ENCODE measurements at places on chromosomes 2 and 18. TPM values are rescaled to one million over a fixed set of nuclear protein-coding genes. Genes with fewer than 3 reads are reported as not detected.

GRCh38 chr2:75464348-75464946 lies 96.3 kb downstream of the EVA1A start:
- no peak for DNase-seq

DNA sequence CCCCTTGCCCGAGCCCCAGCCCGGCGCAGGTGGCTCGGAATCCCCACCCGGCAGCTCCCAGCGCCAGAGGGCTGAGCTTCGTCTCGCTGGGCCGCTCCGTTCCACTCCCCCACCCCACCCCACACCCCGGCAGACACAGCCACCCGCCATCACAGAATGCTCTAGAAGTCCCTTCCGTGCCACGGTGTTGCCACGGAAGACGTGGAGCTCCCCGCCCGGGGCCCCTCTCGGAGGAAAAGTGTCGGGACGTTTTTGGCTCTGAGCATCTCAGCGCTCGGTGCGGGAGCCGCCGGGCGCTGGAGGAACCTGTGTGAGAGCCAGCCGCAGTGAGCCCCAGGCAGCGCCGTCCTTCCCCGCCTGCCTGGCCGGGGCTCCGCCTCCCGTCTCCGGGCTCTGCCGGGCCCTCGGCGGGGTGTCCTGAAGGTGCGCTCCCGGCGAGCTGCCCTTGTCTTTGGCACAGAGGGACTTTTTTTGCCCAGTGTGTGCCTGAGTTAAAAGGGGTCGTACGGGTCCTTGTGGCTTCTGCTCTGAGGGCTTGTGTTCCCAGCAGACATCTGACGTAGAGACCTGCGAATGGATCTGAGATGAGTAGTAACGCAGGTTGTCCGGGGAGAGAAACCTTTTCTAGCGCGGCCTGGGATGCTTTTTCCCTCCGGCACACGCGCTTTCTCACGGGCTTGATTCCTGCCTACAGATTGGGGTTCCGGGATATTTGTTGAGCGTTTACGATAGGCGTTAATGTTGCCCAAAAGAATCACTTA lies 1.8 kb downstream of the ZCCHC2 start:
- peak; percentile 61 for DNase-seq

DNA sequence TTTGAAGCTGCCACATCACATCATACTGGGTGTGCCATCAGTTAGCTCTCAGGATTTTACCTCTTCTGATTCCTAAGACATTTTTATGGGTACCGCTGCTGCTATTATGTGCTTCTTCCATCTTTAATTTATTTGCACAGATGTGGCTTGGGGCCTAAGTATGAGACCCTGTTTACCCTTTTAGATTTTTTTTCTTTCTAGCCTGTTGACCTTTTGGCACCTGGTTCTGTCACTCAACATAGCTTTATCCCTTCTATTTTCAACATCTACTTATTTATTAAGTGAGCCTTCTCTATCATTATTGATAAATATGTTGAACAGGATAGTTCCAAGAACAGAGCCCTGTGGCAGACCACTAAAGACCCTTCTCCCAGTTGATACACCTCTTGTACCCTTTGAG lies 57.0 kb downstream of the TET3 start:
- no peak for DNase-seq

IL36A gene
- total RNA-seq: not detected

DNA sequence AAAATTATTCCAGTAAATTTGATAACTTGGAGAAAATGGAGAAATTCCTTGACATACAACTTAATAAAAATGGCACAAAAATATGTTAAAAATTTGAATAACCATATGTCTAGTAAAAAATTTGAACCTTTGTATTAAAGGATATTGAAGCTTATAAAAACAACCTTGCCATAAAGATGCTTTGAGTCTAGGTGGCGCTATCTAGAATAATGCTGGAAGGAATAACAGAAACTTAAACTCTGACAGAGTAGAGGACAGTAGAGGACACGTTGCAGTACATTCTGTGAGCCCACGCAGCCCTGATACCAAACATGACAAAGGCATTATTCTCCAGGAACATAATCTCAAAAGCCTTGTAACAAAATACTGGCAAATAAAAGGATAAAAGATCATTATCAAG lies 44.7 kb upstream of the ALKAL2 start:
- no peak for DNase-seq

TANK gene
- 33.7 TPM for total RNA-seq

CPLX4 gene
- not detected for total RNA-seq

NAT8 gene
- total RNA-seq: not detected

FAM117B gene
- 1.6 TPM for total RNA-seq

- DNase-seq: no peak
These were observed 175.3 kb upstream of the TCF4 start for GRCh38 chr18:55763298-55763697.

DNA sequence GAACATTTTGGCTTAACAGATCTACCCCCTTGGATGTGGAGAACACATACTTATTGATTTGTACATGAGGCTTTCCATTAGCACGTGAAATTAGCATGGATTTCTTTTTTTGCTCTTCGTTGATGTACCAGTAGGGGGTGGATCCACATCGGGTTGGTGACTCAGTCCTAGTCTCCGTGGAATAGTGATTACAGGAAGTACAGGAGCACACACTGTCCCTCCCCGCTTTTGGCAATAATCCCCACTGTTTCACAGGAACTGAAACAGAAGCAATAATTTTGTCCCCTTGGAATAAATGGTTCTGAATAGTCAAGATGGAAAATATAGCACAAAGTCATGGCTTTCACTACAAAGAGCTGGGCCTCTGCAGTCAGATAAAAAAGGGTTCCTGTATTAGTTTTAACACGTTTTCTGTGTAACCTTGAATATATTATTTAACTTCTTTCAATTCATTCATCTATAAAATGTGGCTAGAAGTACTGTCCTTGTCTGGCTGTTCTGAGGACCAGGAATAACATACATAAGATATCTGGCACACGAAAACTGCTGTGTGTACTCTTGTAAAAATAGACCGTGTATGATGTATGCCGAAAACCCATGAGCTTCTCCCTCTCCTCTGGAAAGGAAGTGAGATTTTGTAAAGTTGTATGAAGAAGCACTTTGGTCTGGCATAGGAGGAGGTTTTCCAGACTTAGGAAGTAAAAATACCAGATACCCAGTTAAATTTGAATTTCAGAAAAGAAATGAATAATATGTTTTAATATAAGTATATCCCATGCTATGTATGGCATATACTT lies 229.2 kb downstream of the GALR1 start:
- DNase-seq: peak; percentile 54

GRCh38 chr18:12989397-12990122 lies 1.6 kb upstream of the CEP192 start:
- DNase-seq: no peak

DNA sequence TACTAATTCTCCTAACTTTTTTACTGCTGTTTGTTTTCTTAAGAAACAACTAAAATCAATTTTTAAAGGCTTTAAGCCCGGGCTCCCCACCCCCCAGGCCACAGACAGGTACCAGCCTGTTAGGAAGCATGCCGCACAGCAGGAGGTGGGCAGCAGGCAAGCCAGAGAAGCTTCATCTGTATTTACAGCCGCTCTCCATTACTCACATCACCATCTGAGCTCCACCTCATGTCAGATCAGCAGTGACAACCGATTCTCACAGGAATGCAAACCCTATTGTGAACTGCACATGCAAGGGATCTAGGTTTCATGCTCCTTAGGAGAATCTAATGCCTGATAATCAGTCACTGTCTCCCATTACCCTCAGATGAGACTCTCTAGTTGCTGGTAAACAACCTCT lies 517.0 kb downstream of the NRXN1 start:
- no peak for DNase-seq

WDR35 gene
- 3.7 TPM for total RNA-seq
